ENCODE measurements at places on chromosomes 11 and 22.

GRCh38 chr22:17803609-17804270, 29.5 kb upstream of the BID start:
- DNase-seq = no peak

DNA sequence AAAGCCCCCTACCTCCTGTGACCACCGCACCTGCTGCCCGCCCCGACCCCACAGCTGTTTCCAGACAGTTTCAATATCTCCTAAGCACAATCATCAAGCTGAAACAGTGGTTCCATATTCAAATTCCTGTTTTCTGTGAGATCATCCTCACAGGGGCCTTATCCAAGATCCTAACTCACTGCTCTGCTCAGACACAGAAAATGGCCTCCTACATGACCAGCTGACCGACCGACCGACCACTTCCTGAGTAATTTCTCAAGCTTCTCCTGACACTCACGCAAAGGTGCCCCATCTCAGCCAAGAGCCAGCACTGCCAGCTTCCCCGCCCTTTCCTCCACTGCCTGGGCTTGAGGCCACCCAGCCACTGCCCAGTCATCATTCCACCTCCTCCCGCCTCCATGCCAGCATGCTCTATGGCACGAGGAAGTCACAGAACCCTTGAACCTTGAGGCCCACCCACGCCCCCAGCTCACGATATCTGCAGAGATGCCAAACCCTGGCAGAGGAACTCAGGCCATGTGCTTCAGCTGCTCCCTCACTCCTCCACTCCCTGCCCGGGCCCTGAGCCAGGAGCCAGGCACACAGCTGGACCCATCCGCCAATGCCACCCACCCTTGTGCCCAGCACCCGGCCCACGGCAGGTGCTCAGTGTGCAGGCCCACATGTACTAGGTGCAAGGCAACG, 14.0 kb downstream of the KIAA0930 start:
- DNase-seq = no peak

DNA sequence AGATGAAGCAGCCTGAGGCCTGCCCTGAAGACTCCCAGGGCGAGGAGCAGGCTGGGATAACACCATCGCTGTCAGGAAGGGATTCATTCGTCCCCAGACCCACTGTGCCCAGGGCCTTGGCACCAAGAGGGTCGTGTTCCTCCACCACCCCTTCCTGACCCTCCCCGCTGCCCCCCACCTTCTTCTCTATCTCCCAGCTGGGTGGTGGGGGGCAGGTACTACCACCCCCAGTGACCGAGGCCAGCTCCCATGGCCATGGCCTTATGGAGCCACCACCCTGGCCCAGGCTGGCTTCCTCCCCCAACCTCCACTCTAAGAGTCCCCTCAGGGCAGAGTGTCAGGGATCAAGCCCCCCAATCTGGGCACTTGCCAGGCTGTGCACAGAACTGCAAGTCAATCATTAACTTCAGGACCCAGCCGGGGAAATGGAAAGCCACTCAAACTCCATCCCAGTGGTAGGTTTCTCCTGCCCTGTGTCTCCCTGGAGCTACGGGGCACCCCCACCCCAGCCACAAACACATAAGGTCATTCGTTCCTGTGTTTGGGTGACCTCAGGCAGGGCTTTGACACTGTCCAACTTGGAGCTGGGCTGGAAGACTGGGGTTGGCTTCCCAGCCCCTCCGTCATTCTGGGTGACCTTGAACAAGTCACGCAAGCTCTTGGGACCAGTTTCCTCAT, 33.3 kb upstream of the WNT11 start:
- DNase-seq = no peak

GRCh38 chr22:41234815-41235695, 5.7 kb downstream of the CHADL start:
- DNase-seq = no peak

DNA sequence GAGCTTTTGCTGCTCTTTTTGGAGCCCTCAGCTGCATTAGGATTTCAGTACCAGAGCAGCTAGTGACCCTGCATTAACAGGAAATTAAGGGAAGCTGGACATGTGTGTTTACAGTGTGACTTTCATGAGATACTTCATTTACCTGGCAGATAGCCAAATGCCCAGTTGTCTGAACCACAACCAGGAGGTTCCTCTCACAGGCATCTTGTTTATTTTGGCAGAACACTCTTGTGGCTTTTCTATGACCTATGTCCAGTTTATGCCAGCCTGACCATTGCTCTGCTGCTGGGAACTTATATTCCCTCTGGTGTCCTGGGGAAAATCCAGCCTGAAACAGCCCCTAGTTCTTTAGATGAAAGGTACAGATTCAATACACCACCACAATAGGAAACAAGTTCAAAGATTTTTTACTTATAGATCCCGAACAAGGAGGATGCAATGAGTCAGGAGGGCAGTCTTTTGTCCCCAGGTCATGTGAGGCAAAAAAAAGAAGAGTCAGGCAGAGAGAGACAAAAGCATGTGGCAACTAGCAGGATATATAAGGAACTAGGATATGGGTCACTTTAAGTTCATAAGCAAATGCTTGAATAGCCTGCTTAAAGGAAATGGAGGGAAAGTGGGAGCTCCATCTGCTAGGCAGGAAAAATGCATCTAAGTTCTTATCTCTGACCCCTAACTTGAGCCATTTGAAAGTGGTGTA, 379.3 kb downstream of the INSC start:
- no peak for DNase-seq

DNA sequence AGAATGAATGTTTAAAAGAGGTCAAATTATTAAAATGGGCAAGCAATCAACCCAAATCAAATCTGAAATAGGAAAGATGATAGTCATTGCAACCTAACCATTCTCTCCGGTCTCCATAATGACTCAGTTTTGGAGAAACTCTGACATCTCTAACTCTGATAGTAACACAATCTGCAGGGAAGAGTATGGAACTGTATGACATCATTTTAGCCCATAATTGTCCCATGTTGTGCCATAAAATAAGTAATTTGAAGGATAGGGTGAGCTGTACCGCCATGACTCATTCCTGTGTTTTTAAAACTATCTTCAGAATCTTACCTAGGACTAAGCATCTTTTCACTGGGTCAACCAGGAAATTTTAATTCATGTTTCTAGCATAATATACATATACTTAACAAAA, 350.8 kb downstream of the DLG2 start:
- no peak for DNase-seq
